ENCODE measurements at places on chromosomes 7 and 10.
A peak's percentile ranks its signal among the peaks of the same experiment; 100 is the strongest.

- no peak for DNase-seq
Measured at GRCh38 chr10:103197174-103197573, 4.1 kb upstream of the NT5C2 start.

DNA sequence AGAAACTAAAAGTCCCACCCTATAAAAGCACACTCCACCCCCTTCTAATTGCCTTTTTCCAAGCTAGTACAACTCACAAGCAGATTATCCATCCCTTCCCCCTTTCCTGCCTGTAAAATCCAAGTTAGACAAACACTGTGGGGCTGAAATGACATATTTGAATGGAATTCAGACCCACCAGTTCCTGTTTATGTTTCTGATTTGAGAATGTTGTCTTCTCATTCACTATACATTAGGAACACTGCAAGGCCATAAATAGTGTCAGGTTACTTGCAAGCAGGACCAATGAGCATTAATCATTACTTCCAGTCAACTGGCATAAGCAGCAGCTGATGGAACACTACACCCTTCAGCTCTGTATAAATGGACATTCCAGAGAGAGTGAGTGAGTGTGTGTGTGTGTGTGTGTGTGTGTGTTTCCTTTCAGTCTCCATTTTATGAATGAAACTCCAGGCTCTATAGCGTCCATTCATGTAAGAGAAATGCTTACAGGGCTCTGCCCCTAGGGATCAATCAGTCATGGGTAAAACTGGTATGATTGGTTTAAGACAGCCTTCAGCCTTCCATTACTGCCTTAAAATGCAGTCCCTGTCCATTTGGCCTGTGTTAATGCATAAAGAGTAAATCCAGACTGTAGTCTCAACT, 69.3 kb downstream of the ETV1 start:
- DNase-seq: peak; percentile 85

DNA sequence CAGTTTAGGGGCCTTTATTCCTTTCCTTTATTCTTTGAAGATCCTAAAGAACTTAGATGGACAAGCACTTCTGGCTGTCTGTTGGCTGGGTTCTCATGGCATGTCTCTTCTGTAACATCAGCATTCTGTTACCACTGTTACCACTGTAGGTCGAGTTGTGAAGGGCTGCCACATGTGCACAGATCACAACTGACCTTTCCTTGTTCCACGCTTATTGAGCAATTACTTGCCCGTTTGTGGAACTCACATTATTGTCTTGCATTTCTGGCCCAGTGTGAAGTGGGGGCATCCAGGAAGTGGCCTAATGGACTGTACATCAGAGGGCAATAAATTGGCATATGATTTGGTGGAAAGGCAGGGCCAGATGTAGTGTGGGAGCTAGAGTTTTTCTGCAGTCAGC, 23.7 kb downstream of the GBF1 start:
- DNase-seq: peak; percentile 46

DNA sequence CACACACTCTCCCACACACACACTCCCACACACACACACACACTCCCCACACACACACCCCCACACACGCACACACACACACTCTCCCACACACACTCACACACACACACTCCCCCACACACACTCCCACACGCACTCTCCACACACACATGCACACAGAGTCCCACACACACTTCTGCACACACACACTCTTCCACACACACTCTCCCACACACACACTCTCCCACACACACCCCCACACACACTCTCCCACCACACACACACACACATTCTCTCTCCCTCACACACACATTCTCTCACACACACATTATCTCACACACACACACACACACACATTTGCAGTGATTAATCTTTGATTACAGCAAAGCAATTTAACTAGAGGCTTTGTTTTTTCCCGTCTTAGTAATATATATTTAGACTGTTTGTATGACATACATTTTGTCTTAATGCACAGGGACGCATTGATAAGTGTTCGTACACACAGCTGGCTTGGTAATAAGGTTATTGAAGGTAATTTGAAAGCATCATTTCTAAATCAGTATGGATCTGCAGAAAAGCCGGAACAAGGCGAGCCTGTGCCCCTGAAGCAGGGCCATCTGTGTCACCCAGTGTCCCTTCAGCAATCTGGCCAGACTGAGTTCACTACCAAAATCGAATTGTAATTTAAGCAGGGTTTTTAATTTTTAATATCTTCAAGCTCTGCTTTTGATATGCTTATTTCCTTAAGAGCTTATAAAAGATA, 69.9 kb upstream of the SH2B2 start:
- DNase-seq: no peak
